ENCODE measurements at places on chromosomes 13 and 19.

- DNase-seq, result no peak
Observed at GRCh38 chr19:29255006-29255405, 42.1 kb upstream of the UQCRFS1 start.

DNA sequence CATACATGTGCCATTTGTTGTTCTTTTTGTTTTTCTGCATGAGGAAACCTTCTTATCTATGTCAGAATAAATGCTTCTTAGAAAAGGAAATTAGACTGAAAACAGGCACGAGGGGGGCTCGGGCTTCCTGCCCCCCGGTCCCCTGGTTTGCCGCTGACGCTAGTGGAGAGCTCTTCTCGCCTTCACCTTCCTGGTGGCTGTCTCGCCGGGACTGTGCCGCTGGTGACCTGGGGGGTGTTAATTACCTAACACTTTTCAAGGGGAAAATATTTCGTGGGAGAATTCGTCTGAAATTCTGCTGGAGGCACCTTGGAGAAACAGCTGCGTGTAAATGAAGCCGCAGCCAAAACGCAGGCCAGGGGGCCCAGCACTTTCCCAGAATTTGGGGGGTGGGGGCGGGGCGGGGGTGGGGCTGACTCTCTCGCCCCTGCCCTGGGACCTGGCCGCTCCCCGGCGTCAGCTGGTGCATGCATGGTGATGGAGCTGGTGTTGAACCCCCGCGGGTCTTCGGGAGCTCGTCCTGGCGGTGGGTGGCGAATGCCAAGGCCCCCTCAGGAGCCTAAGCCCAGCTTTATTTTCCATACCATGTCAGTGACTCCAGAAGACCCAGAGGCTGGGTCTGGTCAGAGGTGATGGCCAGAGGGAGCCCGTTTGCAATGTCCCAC is 58.3 kb upstream of the MCF2L start:
- no peak for DNase-seq

- DNase-seq, result no peak
Observed at GRCh38 chr19:5934774-5935472, 20.9 kb downstream of the CAPS start.

DNA sequence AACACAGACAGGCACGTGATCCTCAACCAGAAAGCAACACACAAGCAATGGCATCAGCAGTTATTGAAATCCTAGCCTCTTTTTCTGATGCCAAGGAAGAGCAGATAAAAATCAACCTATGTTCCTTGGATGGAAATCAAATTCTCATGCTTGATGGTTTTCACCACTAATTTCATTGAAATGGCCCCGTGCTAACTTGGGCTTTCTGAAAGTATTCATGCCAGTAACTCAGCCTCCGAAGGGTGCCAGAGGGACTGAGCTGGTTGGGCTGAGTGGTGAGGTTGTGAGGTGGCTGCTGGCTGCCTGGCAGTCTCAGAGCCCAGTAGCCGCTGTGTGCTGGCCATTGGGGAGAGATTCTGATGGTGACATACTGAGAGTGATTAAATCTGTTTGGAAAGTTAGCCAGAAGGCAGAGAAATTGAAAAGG is 309.3 kb downstream of the DCT start:
- no peak for DNase-seq

GRCh38 chr13:44300895-44301638 is 72.6 kb upstream of the SERP2 start:
- no peak for DNase-seq

GRCh38 chr13:109924376-109924775 is 138.0 kb upstream of the IRS2 start:
- DNase-seq, result no peak

- no peak for DNase-seq
Observed at GRCh38 chr19:42400404-42400803, 10.3 kb upstream of the CNFN start.

DNA sequence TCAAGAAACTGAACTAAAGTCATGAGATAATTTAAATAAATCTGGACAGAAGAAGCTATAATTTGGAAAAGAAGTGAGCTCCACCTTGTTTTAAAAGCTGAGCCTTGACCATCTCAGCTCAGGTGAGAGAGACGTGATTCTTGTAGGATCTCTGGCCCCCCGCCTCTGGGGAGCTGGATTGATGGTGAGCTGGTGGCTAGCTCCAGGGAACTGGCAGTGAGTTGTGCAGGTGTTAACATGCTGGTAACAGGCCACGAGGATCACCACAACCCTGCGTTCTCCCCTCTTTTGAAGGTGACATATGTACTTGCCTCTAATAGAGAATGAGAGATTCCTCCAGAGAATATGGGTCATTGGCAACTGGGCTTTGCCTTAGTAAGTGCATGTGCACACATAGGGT is 485.1 kb downstream of the IRS2 start:
- DNase-seq, result no peak

DNA sequence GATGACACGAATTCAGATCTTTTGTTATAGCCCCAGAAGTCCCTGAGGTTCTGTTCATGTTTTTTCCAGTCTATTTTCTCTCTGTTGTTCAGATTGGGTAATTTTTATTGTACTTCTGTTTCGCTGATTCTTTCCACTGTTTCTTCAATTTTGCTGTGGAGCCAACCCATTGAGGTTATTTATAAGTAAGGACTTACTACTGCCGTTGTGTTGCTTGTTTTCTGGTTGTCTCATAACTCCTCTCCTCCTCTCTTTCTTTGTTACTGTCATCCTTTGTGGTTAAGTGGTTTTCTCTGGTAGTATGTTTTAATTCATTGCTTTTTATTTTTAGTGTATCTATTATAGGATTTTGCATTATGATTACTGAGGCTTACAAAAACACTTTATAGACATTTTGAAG is 48.7 kb upstream of the GAS6 start:
- DNase-seq, result no peak

Data from stimulated activated CD8-positive, alpha-beta memory T cell treated with anti-CD3 and anti-CD28 coated beads, Interleukin-7, amount 100 ng/mL, for 4 hours (primary cell).